Activated CD4-positive, alpha-beta T cell treated with anti-CD3 and anti-CD28 coated beads, Interleukin-2, amount 10 ng/mL, durations not matched to agents 24 days and 14 days (primary cell): ENCODE measurements at places on chromosomes 2 and 18. TPM values are rescaled to one million over a fixed set of nuclear protein-coding genes. Genes with fewer than 3 reads are reported as not detected.

The CRYGC gene
- not detected in 2 replicates for total RNA-seq

The CHRNG gene
- total RNA-seq: not detected in 2 replicates

The PARD6G gene
- total RNA-seq: 0.40 and 0.47 TPM in 2 replicates

The ATP6V1C2 gene
- not detected in 2 replicates for total RNA-seq

The UGT1A10 gene
- not detected in 2 replicates for total RNA-seq

The RAB27B gene
- 0.33 and 0.45 TPM in 2 replicates for total RNA-seq

The CGREF1 gene
- 14.4 and 15.1 TPM in 2 replicates for total RNA-seq

The TUBA3E gene
- total RNA-seq: not detected in 2 replicates

The ALK gene
- not detected in 2 replicates for total RNA-seq

The ARHGEF33 gene
- total RNA-seq: 0.09 TPM in 1 of 2 replicates, not detected in the other
